HepG2 (cell line): ENCODE measurements at places on chromosomes 3 and 15. TPM values are rescaled to one million over a fixed set of nuclear protein-coding genes. Genes with fewer than 3 reads are reported as not detected.

ZIC1 gene
- total RNA-seq: not detected in 2 replicates

RHCG gene
- not detected in 2 replicates for total RNA-seq

C3orf22 gene
- not detected in 2 replicates for total RNA-seq

GOLGA8H gene
- 0.21 and 0.49 TPM in 2 replicates for total RNA-seq

CLRN1 gene
- total RNA-seq: not detected in 2 replicates

DNA sequence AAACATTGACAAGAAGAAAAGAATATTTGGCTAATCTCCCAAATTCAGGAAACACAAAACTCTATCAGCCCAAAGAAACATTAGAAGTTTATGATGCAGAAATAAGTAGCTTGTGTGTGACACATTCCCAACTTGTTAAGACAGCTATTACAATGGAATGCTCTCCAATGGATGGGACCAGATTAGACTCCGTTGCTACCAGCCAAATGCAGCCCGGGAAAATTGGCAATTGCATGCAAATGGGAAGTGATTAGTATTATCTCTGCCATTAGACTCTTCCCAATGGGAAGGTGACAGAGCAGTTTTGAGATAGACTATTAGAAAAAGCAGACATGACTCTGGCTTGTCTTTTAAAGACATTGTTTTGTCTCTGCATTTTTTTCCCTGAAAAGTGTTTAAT, 37.4 kb upstream of the KCNMB2 start:
- H3K4me1 ChIP-seq: no peaks in the 10 kb centered on the region
- no peak overlapping the region for H3K27ac ChIP-seq
- DNase-seq: no peak
- H3K27me3 ChIP-seq: no peaks in the 10 kb centered on the region
- no peak overlapping the region for H3K4me3 ChIP-seq

DNA sequence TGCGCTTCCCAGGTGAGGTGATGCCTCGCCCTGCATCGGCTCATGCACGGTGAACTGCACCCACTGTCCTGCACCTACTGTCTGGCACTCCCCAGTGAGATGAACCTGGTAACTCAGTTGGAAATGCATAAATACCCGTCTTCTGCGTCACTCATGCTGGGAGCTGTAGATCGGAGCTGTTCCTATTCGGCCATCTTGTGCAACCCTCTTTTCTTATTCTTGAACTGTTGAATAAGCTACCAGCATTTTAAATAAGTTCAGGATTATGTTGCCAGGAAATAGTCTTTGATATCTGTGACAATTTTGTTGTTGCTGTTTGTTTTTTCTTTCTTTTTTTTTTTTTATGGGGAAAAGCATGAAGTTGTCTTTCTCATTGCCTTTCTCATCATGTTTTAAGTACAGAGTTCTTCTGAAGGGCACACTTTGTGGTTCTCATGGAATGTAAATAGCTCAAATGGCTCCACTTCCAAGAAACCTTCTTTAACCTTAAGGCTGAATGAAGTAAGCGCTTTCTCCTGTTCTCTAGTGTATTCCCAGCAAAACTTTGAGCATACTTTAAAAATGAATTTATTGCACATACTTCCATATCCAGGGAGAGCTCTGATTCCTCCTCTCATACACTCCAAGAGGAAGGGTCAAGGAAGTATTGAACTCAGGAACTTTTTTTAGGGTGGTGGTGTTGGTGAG, 468.0 kb upstream of the TBL1XR1 start:
- no peak overlapping the region for H3K4me3 ChIP-seq
- no peak for DNase-seq

DNA sequence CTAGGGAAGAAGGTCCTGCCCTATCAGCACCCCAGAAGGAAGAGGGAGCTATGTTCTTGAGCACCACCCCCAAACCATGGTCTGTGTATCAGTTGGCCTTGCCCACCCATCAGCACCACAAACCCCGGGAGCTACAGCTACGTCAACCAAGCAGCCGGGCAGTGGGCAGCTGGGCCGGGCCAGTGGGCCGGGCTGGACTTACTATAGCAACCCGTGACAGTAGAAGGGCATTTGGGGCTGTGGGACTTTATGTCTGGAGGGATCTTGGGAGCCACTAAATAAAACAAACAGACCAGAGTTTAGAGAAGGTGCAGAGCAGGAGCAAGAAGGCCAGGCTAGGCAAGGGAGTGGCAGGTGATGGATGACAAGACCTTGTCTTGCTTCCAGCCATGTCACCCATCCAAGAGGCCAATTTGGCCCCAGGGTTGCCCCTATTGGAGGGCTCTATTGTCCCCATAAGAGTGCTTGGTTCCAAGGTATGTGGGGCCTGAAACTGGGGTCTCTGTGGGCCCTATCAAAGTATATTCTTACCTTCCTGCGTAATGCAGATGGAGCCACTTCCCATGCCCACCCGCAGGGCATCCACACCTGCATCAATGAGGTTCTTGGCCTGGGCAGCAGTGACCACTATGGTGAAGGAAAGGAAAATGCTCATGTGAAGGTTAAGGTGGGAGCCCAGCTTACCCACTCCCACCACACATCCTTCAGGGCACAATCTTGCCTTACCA, 3.2 kb downstream of the IMPDH2 start:
- H3K4me3 ChIP-seq: no peak overlapping the region
- H3K27ac ChIP-seq: no peak overlapping the region
- no peaks in the 10 kb centered on the region; the same call in 2 of the 3 replicates for H3K27me3 ChIP-seq
